A549 (cell line): ENCODE measurements at places on chromosomes 2 and 18. TPM values are rescaled to one million over a fixed set of nuclear protein-coding genes. Genes with fewer than 3 reads are reported as not detected.

Gene C2orf15
- polyA plus RNA-seq = 0.80 to 1.4 TPM (median 1.3 TPM) in 3 replicates

Gene LHCGR
- polyA plus RNA-seq = not detected in 3 replicates

Gene LAMA1
- polyA plus RNA-seq = 0.05 TPM in 2 of 3 replicates, not detected in the other

Gene YES1
- polyA plus RNA-seq = 31.0 to 32.5 TPM (median 32.1 TPM) in 3 replicates

Gene INO80D
- 1.3 to 1.8 TPM (median 1.4 TPM) in 3 replicates for polyA plus RNA-seq

Gene NAT8
- not detected in 3 replicates for polyA plus RNA-seq

Gene SERPINB13
- not detected in 3 replicates for polyA plus RNA-seq

Gene NOP58
- polyA plus RNA-seq = 106 to 132 TPM (median 112 TPM) in 3 replicates

Gene CBLN2
- 0.25 to 0.34 TPM (median 0.32 TPM) in 3 replicates for polyA plus RNA-seq

Gene CHRNG
- not detected in 3 replicates for polyA plus RNA-seq

Gene UPP2
- not detected in 3 replicates for polyA plus RNA-seq

Gene GPATCH11
- polyA plus RNA-seq = 8.2 to 9.0 TPM (median 8.9 TPM) in 3 replicates

Gene MEP1B
- 0.04 TPM in 1 of 3 replicates, not detected in the others for polyA plus RNA-seq

Gene LIPG
- 0.31 to 0.36 TPM (median 0.33 TPM) in 3 replicates for polyA plus RNA-seq

Gene CYRIA
- 0.05 to 0.09 TPM (median 0.08 TPM) in 3 replicates for polyA plus RNA-seq

Gene MALT1
- polyA plus RNA-seq = 28.0 to 34.0 TPM (median 33.3 TPM) in 3 replicates

Gene OR6B2
- polyA plus RNA-seq = not detected in 3 replicates

Gene PPP1R1C
- polyA plus RNA-seq = 0.81 to 1.4 TPM (median 0.89 TPM) in 3 replicates

Gene PKDCC
- polyA plus RNA-seq = 64.5 to 99.1 TPM (median 82.4 TPM) in 3 replicates

Gene ALPI
- not detected in 3 replicates for polyA plus RNA-seq

Gene CXCR2
- not detected in 3 replicates for polyA plus RNA-seq

Gene KCNIP3
- 0.70 to 0.94 TPM (median 0.84 TPM) in 3 replicates for polyA plus RNA-seq

Gene FOXD4L1
- polyA plus RNA-seq = 0.59 to 0.90 TPM (median 0.67 TPM) in 3 replicates

Gene MOGAT1
- polyA plus RNA-seq = not detected in 3 replicates

Gene UBXN2A
- polyA plus RNA-seq = 13.7 to 15.6 TPM (median 15.5 TPM) in 3 replicates

Gene OTX1
- 1.9 to 2.5 TPM (median 2.0 TPM) in 3 replicates for polyA plus RNA-seq

Gene RMND5A
- 9.9 to 10.5 TPM (median 10.3 TPM) in 3 replicates for polyA plus RNA-seq

Gene KCNG2
- polyA plus RNA-seq = not detected in 3 replicates

Gene CHST9
- not detected in 3 replicates for polyA plus RNA-seq

Gene LYG2
- polyA plus RNA-seq = not detected in 3 replicates
